ENCODE measurements at places on chromosomes 1 and 21. TPM values are rescaled to one million over a fixed set of nuclear protein-coding genes. Genes with fewer than 3 reads are reported as not detected.
A peak's percentile ranks its signal among the peaks of the same experiment; 100 is the strongest.

- H3K27me3 ChIP-seq = no peaks in the 10 kb centered on the region
- peaks cover 12% of the 10 kb centered on the region for H3K36me3 ChIP-seq
- H3K27ac ChIP-seq = peak overlapping the region; percentile 96
- no peak for DNase-seq
Measured at GRCh38 chr1:31888291-31888690, 49.9 kb downstream of the PTP4A2 start.

PRAMEF17 gene
- total RNA-seq = not detected

PLPPR4 gene
- not detected for total RNA-seq

HLX gene
- not detected for total RNA-seq

DNA sequence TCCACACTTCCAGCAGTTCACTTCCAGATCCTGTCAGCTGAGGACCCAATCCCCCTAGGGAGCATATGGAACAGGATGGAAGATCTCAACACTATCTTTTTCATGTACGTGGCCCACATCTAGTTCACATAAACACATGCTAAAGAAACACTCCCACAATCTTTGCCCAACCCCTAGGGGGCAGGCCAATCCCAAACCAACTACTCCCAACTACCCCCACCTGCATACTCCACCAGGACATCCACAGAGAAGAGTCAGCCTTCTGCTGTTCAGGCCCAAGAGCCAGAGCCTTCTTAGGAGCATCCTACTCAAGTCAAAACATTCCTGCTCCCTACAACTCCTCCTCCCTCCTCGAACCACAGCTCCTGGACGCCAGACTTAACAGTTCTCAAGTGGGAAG, 5.6 kb upstream of the SLC5A9 start:
- H3K27ac ChIP-seq = no peak overlapping the region
- no peak for DNase-seq
- H3K4me1 ChIP-seq = no peaks in the 10 kb centered on the region
- no peaks in the 10 kb centered on the region for H3K27me3 ChIP-seq
- no peak overlapping the region for H3K4me3 ChIP-seq

GRCh38 chr21:35995522-35996088, 64.7 kb downstream of the SETD4 start:
- peaks cover 20% of the 10 kb centered on the region for H3K4me1 ChIP-seq
- H3K27ac ChIP-seq = no peak overlapping the region
- no peaks in the 10 kb centered on the region for H3K36me3 ChIP-seq
- no peak overlapping the region for H3K4me3 ChIP-seq
- DNase-seq = peak; percentile 10

DNA sequence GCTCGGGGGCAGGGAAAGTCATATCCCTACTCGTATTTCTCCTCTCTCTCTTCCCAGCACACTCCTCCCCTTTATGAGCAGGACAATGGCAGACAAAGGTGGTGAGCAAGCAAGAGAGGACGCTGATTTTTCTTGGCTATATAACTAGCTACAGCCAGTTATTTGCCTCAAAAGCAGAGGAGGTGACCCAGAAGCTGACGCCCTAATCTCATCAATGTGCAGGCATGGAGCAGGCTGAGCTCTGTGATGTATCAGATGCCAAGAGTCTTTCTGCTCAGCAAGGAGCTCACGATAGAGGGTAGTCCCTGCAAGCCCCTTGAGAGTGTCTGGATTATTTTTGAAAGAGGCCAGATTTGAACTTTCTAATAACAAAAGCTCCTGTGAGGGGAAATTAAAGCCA, 75.5 kb downstream of the ASTN1 start:
- H3K36me3 ChIP-seq = no peaks in the 10 kb centered on the region
- peaks cover 3% of the 10 kb centered on the region for H3K27me3 ChIP-seq
- no peak overlapping the region for H3K27ac ChIP-seq
- no peak for DNase-seq
- no peak overlapping the region for H3K4me3 ChIP-seq

OR14K1 gene
- not detected for total RNA-seq

CD5L gene
- total RNA-seq = not detected

GRCh38 chr1:201511941-201512539, 5.1 kb upstream of the CSRP1 start:
- no peaks in the 10 kb centered on the region for H3K36me3 ChIP-seq
- H3K4me3 ChIP-seq = no peak overlapping the region
- no peak for DNase-seq
- no peak overlapping the region for H3K27ac ChIP-seq
- no peaks in the 10 kb centered on the region for H3K27me3 ChIP-seq
- peaks cover 15% of the 10 kb centered on the region for H3K4me1 ChIP-seq

AIDA gene
- total RNA-seq = 73.6 TPM

DNA sequence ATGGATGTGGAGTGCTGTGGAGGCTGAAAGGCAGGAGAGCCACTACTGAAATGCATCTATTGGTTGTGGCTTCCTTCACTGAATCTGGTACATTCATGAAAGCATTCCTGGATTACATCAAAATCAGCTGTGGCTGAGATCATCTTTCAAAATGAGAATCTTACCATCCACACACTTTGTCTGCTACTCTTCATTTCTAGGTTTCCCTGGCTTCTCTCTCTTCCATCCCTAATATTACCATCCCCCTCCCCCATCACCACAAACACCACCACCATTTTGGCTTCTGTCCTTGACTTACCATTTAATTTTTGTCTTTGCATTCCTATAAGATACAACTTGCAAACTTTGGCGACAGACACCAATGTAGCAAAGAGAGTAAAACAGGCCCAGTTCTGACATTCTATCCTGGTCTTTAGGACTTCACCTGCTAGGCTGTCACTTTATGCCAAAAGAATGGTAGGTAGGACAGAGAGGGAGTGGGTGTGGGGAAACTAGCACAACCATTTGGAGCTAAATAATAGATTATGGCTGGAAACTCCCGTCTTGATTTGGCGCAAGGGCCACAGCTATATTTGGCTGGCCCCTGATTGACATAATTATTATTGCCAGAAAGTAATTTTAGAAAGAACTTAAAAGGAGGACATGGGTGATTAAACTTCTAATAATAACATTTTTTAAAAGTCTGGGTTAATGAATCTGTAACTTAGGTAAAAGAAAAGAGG, 15.1 kb upstream of the DUSP10 start:
- no peak for DNase-seq
- H3K4me3 ChIP-seq = no peak overlapping the region
- peak overlapping the region; percentile 40 for H3K27ac ChIP-seq
- H3K27me3 ChIP-seq = no peaks in the 10 kb centered on the region
- H3K4me1 ChIP-seq = peaks cover 62% of the 10 kb centered on the region
- H3K36me3 ChIP-seq = peaks cover 40% of the 10 kb centered on the region

GRCh38 chr1:172177849-172178248, 242.6 kb upstream of the C1orf105 start:
- DNase-seq = no peak
- no peaks in the 10 kb centered on the region for H3K27me3 ChIP-seq
- peaks cover 20% of the 10 kb centered on the region for H3K4me1 ChIP-seq
- no peak overlapping the region for H3K4me3 ChIP-seq
- H3K27ac ChIP-seq = no peak overlapping the region

TEX50 gene
- total RNA-seq = not detected

COL9A2 gene
- total RNA-seq = 3.0 TPM

DNA sequence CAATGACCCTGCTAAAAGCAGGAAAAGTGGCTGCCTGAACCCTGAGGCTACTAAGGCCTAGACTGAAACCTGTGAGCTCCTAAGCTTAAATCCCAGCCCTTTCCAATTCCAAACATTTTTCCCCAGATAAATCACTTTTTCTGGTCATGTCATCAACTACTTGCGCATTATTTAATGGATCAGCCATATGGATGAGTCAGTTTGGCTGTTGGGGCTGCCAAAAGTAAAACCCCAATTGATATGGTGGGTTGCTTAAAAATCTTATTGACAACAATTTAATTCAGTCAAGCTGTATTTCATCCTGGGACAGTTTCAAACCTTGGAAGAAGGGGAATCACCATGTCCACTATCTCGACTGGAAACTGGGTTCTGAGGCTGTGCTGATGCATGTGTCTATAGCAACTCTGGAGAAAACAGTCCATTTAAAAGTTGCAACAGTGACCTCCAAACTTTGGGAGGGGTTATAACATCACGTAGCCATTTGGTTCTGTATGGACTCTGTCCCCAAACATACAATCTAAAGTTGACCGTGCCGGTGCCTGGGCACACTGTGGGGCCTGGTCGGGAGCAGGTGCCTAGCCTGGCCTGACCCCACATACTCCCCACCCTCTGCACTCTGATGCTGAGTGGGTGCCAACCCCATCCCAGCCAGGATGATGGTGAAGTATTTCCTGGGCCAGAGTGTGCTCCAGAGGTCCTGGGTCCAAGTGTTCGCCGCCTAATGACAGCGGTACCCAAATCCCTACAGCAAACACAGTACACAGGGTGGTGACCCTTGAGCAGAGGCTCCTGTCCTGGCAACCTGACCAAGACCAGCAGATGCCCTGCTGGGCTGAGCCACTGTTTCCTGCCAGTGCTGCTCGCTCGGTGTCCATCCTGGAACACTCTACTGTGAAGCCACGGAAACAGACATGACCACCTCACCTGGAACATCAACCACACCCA, 46.5 kb upstream of the LRRC52 start:
- no peaks in the 10 kb centered on the region for H3K4me1 ChIP-seq
- no peak overlapping the region for H3K4me3 ChIP-seq
- peaks cover 19% of the 10 kb centered on the region for H3K27me3 ChIP-seq
- H3K36me3 ChIP-seq = no peaks in the 10 kb centered on the region
- no peak overlapping the region for H3K27ac ChIP-seq

DNA sequence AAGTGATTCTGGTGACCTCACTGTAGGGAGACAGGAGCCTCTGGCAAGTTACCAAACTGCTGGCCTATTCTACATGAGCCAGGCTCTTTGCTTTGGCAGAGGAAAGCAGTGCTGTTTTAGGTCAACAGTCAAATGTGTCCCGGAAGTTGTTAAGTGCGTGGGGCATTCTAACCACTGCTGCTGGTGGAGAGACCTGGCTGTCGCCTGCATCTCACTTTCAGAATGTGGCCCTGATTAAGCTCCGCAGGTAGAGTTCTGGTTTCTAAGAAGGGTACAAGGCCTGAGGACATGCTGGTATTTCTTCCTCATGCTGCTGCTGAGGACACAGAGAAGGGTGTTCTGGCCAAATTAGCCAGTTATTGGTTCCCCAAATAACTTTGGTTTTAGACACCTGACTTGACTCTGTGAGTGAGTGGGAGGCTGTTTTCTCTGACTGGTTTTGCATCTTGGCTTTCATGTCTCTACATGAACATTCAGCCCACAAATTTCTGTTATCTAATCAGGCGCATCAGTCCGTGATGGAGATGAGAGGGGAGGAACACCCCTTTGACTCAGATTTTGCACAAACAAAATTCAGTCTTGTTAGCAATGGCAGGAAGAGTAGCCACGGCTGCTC, 120.8 kb downstream of the LMO4 start:
- H3K4me1 ChIP-seq = no peaks in the 10 kb centered on the region
- no peak overlapping the region for H3K4me3 ChIP-seq
- no peak for DNase-seq
- no peaks in the 10 kb centered on the region for H3K27me3 ChIP-seq
- H3K27ac ChIP-seq = no peak overlapping the region

GRCh38 chr1:76284842-76285241, 210.3 kb downstream of the ST6GALNAC3 start:
- H3K4me3 ChIP-seq = no peak overlapping the region
- H3K36me3 ChIP-seq = peaks cover 1% of the 10 kb centered on the region
- no peak for DNase-seq
- H3K4me1 ChIP-seq = peaks cover 45% of the 10 kb centered on the region
- H3K27me3 ChIP-seq = no peaks in the 10 kb centered on the region

ZMPSTE24 gene
- 41.0 TPM for total RNA-seq

- H3K4me1 ChIP-seq = no peaks in the 10 kb centered on the region
- DNase-seq = no peak
- no peak overlapping the region for H3K27ac ChIP-seq
- no peaks in the 10 kb centered on the region for H3K27me3 ChIP-seq
- peaks cover 37% of the 10 kb centered on the region for H3K36me3 ChIP-seq
Measured at GRCh38 chr21:41439248-41439647, 13.2 kb downstream of the MX1 start.

DNA sequence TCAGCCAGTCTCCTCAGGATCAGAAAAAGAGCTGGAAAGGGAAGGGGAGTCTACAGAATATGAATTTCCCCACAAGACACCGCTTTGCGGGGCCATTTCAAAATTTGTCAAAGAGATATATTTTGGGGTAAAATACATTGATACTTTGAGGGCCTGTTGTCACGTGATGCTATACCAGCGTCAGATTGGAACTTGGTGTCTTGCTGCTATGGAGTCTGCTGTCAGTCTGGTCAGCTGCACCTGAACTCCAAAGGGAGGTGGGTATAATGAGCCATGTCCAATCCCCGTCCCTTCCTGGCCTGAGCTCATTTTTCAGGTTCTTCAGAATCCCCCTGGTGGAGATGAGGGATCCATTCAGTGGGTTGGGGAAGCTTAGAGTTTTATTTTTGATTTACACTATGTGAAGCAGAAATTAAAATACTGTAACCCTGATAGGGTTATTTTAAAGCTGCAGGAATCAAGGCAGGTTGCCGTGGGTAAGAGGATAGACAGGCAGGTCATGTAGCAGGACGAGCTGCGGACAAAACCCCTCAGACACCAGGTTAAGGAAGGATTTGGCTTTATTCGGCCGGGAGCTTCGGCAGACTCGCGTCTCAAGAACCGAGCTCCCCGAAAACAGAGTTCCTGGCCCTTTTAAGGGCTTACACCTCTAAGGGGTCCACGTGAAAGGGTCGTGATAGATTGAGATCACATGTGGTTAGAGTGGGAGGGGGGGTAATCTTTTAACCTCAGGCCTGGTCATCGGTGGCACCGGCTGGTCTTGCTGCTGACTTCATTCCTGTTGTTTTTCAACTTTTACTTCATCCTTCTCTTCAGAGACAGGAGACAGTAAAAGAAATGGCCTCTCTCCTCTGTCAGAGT, 2.2 kb upstream of the POFUT2 start:
- peaks cover 11% of the 10 kb centered on the region for H3K4me1 ChIP-seq
- no peaks in the 10 kb centered on the region for H3K36me3 ChIP-seq
- H3K27me3 ChIP-seq = peaks cover 5% of the 10 kb centered on the region
- no peak for DNase-seq
- H3K27ac ChIP-seq = no peak overlapping the region

IL6R gene
- 2.4 TPM for total RNA-seq

LEFTY1 gene
- total RNA-seq = not detected

CR1L gene
- total RNA-seq = not detected

CFHR4 gene
- total RNA-seq = not detected

GRCh38 chr1:72023063-72023930, 259.0 kb downstream of the NEGR1 start:
- no peaks in the 10 kb centered on the region for H3K36me3 ChIP-seq
- no peaks in the 10 kb centered on the region for H3K27me3 ChIP-seq
- no peaks in the 10 kb centered on the region for H3K4me1 ChIP-seq
- DNase-seq = no peak
- H3K27ac ChIP-seq = no peak overlapping the region

All from activated naive CD8-positive, alpha-beta T cell treated with anti-CD3 and anti-CD28 coated beads for 36 hours (primary cell).